ENCODE measurements at places on chromosomes 3 and 15.

DNA sequence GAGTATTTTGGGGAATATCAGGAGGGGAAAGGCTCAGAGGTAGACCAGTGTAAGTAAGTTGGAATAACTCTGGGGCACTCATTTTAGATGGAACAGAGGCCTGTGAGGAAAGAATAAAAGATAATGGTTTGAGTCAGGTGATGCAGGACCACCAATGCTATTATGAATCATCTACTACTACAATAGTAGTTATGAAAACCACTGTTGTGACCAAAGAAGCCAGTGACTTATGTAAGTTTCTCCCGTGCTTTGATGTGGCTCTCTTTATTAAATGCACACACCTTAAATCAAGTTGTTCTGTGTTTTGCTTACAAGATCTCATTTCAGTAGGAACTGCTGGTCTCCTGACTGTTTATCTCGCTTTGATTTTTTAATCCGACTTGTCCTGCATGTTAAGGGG, 13.1 kb upstream of the GUCA1C start:
- DNase-seq = no peak

GRCh38 chr15:67067930-67068551, 2.6 kb downstream of the SMAD3 start:
- DNase-seq = no peak

DNA sequence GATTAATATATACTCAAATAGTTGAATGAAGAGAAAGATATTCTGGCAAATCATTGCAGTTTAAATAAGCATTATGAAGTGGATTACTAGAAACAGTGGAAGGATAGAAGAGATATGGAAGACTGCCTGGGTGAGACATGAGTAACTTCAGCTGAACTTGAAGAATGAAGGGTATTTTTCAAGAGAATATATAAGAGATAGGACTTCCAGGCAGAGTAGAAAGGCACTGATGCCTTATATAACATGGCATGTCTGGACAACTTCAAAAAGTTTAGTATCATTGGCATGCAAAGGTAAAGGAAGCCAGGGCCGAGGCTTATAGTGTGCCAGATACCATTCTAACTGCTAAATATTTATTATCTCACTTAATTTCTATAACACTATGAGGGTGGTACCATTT, 126.5 kb upstream of the SLC7A14 start:
- DNase-seq = no peak

DNA sequence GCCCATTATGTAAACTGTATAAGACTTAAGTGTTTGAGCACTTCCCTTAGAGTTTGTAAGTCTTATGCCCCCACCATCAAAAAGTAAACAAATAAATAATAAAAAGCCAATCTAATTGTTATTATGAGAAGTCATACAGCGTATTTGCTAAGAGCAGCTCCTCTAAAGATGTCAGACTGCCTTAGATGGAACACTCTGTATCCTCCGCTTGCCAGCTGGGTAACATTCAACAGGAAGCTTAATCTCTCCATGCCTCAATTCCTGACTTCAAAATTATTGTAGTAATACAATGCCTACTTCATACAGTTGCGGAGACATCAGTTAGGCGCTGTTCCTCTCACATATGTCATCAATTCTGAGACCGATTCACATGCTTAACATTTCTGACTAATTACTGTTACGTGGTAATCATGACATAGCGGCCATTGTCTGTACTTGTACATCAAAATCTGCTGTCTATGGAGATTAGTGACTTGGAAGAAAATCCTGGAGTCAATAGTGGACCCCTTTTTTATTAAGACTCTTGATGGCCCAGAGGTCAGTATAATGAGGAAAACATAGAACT, 417.7 kb downstream of the LPP start:
- DNase-seq = no peak

DNA sequence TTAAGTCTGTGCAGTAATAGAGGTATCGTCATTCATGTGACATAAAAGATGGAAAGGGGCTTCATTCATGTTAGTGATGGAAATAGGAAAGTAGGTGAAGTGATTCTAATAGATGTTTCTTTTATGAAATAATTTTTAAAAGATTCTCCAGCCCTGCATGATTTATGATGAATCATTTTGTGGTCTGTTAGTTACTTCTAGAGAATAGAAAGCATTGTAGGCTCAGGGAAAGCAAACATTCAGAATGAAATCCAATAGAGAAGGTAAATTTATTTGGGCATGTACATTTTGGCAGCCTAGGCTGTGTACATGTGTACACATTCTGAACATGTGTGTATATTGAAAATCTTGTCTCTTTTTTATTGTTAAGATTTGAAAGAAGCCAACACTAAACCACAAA, 23.1 kb downstream of the PPARG start:
- DNase-seq = no peak

- DNase-seq = no peak
Observed at GRCh38 chr3:47482366-47482765, 6.6 kb upstream of the SCAP start.

GRCh38 chr3:11323813-11324212, 51.6 kb downstream of the ATG7 start:
- no peak for DNase-seq

DNA sequence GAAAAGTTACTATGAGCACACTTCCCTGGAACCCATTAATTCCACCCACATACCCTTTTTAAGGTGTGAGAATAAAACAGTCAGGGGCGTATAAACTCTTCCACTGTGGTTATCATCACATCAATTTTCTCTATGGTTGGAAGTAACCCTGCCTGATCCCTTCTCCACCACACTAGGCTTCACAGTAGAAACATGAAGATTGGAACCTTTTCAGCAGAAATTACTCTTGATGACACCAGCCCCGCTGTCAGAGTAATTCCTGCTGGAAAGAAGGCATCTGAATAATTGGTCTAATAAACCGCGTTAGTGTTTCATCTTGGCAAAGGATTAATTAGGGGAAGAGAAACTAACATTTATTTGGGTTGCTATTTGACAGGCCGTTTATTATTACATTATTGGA, 278.4 kb downstream of the MFSD1 start:
- DNase-seq = no peak

DNA sequence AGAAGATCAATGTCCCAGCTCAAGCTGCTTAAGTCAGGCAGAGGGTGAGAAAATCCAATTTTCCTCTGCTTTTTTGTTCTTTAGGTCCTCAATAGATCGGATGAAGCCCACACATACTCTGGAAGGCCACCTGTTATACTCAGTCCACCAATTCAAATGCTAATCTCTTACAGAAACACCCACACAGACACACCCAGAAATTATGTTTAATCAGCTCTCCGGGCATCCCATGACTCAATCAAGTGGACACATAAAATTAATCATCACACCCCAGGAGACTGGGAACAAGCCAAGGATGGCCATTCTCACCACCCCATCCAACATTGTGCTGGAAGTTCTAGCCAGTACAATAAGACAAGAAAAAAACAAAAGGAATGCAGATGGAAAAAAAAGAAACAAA, 67.8 kb upstream of the SLC24A5 start:
- no peak for DNase-seq

DNA sequence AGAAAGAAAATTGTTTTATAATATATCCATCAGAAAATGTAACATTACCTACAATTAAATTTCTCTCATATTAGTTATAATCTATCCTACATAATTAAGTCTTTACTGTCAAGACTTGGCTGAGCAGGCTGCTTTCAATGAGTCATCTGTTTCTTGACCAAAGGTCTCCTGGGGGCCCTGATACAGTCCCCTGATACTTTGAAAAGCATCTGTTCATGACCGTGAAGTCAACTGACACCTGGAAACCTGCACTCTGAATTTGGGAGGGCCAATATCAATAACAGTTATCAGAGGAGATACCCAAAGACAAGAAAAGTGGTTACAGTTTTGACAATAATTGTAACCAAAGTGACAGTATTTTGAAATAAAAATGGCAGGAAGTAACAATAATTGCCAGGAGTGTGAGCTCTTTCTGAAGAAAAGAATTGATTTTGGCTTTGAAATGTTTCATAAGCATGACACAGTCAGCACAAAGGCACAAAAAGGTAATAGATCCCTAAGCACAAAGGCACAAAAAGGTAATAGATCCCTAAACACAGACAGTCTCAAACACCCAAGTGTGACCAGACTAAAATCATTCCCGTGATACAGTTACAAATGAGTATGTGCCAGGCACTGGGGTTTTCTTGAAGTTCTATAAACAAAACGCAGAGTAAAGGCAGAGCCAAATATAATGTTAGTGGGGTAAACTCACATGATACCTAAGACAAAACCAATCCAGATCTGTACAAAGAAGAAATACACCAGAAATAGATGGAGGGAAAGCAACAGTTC, 260.7 kb downstream of the PLOD2 start:
- no peak for DNase-seq

Data from NCI-H187 treated with DMSO at 0.1 percent for 48 hours (cell line).